Stimulated activated CD4-positive, alpha-beta T cell treated with anti-CD3 and anti-CD28 coated beads, Interleukin-15, amount 100 ng/mL, for 24 hours (primary cell): ENCODE measurements at places on chromosomes 13 and 19.

DNA sequence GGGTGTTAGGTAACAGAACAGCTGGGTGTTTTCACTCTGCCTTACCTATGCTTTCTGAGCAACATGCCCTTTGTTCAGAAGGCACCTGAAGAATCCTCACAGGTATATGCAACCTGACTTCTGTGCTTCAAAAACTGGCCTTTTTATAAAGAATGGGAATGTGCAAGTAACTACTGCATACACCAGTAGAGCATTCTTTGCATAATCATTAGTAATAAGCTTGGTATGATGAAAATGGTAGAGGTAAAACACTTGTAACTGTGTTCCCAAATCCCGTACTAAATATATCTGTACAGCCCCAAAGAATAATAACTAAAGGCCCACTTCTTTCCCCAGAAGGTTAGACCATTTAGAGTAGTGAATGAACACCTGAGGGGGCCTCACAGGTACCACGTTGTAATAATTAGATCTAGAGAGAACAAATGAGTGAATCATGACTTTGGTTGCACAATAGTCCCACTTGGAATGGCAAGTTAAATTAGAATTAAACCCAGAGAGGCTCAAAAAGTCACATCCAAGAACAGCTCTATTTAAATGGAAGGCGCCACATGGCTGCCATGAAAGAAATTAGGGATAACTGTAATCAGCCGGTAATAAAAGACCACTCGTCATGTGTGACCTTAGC lies 413.9 kb downstream of the KLF12 start:
- no peak for DNase-seq

DNA sequence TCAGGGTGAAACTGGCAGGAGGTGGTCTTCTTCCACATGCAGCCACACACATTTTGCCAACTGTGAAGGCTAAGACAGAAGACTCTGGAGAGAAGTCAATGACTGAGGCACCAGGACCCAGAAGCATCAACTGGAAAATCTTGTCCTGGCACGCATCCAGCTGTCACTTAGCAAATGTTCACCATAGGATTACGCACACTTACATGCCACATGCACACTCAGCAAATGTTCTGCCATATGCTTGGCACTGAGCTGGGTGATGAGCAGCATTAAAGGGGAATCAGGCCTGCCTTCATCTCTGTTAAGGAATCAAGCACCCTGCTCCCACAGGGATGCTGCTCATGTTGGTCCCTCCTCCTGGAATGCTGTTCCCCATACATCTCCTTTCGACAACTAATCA lies 5.1 kb downstream of the ZNF599 start:
- DNase-seq = no peak

DNA sequence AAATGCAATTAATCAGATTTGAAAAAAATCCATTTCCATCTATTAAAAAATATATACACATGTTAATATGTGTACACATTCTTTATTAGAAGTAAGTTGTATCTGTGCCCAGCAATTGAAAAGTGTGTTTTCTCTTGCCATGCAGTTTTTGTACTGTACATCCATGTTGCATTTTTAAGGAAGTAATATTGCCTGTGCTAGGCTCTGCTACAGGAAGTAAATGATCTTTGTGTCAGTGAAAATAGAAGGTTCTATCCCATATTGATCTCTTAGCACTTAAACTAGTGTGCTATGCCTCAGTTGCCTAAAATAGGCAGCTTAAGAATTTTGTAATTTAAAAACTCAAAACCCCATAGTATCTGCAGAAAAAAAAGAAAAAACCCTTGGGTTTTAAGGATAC lies 122.5 kb downstream of the CDK8 start:
- no peak for DNase-seq

DNA sequence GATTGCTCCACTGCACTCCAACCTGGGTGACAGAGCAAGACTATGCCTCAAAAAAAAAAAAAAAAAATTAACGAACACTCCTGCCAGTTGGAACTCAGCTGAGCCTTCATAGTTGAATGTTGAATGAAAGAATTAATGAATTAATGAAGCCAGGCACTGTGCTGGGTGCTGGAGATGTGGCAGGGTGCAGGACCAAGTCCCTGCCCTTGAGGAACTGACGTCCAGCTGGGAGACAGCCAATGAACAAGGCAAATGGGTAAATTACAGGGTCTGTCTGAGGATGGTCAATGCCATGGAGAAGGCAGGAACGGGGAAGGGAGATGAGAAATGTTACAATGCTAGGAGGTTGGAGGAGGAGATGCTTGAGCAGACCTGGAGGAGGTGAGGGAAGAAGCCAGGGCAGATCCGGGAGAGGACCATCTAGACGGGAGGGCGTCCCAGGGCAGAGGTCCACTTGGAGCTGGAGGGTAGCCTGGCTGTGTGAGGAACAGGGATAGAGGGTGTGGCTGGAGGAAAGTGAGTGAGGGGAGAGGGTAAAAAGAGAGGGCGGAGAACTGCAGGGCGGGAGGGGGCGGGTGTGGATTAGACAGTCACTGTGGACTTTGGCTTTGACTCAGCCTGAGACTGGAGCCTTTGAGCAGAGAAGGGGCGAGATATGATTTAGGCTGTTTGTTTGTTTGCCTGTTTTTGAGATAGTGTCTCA lies 16.8 kb upstream of the IGSF23 start:
- DNase-seq = no peak

- DNase-seq = no peak
Measured at GRCh38 chr19:15443838-15444237, 5.9 kb downstream of the WIZ start.

- DNase-seq = no peak
Measured at GRCh38 chr13:39783051-39783450, 127.6 kb downstream of the COG6 start.

DNA sequence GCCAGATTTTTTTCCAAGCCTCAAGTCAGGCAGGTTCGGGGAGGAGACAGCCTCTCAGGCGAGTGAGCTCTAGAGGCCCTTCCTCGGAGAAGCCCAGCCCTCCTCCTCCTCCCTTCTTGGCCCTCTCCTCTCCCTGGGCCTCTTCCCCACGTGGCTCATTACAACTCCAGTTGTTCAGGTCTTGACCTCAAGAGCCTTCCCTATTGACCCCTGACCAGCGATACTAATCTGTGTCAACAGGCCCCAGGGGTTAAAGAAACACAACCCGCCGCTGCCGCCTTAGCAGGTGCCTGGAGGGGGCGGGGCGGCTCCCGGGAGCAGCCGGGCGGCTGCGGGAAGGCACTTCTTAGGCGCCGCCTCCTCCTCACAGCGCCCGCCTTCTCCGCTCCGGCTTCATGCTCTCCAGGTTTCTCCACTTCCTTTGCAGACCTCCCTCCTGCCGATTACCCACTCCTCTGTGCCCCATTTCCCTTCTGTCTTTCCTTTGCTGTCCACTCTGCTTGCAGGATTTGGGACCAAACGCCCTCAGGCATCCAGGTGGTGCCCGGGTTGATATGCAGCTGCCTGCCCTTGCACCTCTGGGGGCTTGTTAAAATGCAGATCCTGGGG lies 51.0 kb downstream of the LYL1 start:
- peak; percentile 65 for DNase-seq

- DNase-seq = peak; percentile 37
Measured at GRCh38 chr19:43534816-43535761, 2.1 kb downstream of the ZNF575 start.

DNA sequence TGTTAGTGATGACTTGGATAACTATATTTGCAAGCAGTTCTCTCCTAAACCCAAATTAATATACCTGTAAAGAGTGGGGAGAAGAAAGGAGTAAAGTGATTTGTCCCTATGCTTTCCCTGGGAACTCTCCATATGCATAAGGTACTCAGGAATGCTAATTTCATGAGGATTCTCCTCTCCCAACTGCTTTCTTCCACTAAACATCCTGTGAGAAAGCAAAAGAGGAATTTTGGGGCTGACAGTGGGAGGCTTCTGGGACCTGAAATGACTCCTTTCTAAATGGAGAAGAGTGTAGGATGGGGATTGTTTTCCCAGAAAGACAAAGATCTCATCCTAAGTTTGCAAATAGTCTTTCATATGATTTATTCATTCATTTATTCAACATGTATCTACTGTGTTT lies 250.5 kb downstream of the TDRD3 start:
- DNase-seq = no peak

DNA sequence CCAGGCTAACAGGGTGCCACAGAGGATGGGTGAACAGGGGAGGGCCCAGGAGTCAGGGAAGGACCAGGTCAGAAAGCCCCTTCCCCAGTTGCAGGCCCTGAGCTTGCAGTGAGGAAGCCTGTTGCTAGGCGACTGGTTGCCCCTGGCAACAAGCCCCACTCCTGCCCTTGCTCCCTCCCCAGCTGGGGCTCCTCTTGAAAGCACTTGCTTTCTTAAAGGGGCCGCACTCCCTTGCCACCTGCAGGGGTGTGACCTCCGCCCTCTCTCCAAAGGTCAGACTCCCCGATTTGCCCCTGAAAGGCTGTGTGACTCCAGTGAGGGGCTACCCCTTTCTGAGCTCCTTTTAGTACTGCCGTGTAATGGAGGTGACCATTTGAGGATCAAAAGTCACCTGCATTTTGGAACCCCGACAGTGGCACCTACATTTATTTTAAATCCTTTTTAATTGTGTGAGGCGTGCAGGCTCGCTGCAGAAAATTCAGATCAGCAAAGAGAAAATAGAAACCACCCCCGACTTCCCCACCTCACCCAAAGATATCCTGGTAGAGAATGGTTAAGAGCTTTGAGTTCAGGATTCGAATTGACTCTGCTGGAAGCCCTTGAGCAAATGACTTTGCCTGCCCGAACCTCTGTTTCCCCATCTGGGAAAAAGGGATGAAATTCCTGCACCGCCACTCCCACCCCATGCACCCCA lies 4.8 kb downstream of the FCHO1 start:
- DNase-seq = peak; percentile 44

DNA sequence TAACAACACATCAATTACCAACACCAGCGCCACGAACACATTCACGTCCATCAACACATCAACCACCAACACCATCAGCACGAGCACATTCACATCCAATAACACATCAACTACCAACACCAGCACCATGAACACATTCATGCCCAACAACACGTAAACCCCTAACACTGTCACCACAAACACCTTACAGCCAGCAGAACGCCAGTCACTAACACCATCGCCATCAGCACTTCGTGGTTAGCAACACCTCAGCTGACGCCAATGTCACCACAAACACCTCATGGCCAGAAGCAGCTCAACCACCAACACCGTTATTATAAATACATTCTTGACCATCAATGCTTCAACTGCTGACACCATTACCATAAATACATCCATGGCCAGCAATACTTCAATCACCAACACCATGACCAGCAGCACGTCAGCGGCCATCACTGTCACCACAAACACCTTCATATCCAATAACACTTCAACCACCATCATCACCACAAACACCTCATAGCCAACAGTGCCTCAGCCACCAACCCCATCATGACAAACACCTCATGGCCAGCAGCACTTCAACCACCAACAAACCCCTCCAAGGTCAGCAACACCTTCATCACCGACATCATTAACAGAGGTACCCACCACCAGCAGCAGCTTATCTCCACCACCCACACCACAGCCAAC lies 9.4 kb downstream of the FCER2 start:
- no peak for DNase-seq

DNA sequence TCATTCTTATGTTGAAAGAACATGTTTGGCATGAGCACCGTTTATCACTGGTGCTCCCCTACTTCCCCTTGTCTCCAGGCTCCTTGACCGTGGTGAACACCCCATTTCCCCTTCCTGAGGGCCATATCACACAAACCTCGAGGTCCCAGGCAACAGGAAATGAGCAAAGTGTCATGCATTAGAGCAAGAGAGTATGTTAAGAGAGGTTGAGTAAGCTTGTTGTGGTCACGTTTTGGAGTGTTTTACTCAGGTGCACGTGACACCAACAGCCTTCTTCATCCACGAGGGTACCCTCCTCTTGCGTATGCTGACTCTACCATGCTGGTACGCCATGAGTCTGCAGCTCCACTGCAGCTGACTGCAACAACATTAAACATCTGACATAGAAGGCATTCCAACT lies 482.2 kb upstream of the NBEA start:
- DNase-seq = no peak

DNA sequence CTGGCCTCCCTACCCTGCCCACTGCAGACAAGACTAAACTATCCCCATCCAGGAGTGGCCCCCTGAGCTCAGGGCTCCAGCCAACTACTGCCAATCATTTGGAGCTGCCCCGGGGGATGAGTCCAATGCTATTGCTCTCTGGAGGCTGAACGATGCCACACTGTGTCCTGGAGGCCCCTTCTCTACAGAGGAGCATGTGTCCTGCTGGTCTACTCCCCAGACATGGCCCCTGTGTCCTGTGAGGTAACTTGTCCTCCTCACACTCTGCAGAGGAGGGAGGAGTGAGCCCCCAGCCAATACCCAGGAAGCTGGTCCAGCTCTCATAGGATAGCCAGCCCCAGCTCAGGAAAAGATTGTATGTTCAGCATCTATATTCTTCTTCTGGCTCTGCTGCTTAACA lies 159.1 kb upstream of the GPR12 start:
- no peak for DNase-seq

GRCh38 chr19:45764475-45764874 lies 4.6 kb downstream of the SIX5 start:
- no peak for DNase-seq

GRCh38 chr13:79901336-79901735 lies 420.4 kb downstream of the NDFIP2 start:
- no peak for DNase-seq

GRCh38 chr13:43657485-43657884 lies 129.3 kb downstream of the ENOX1 start:
- DNase-seq = no peak

GRCh38 chr13:25692099-25692498 lies 320.3 kb downstream of the ATP8A2 start:
- DNase-seq = no peak

DNA sequence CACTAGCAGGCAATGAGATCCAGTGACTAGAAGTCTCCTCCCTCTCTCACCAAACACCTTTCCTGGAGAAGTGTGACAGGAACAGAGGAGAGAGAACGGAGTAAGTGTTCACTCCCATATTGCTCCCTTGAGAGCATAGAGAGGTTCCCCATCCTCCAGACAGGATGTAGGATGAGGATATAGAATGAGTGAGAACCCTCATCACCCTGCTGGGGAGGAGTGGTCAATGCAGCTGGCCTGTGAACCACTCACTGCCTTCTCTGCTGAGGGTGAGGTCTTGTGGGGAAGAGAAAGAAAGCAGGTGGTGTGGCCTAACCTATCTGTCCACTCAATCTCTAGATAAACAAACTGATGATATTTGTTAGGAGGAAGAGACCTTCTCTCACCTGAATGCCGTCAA lies 386.6 kb downstream of the PCDH20 start:
- no peak for DNase-seq

- DNase-seq = no peak
Measured at GRCh38 chr19:21848706-21849105, 12.7 kb upstream of the ZNF43 start.

DNA sequence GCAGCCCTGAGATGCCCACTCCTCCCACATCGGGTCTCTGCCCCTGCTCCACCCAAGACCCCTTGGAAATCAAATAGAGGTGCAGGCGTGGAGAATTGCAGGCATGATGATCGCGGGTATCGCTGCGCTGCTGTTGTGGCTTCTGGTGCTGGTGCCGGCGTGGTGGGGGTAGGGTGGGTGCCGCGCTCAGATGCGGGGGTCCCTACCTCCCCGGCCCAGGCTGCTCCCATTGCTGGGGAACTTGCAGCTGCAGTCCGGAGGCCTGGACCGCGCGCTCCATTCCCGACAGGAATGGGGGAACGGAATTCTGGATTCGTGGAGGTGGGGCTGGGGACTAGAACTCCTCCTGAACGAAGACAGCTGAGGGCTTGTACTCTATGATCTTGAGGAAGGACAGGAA lies 20.4 kb downstream of the CYP2F1 start:
- DNase-seq = no peak
